ENCODE measurements at places on chromosomes 4 and X. TPM values are rescaled to one million over a fixed set of nuclear protein-coding genes. Genes with fewer than 3 reads are reported as not detected.

Gene CDS1
- total RNA-seq, result 0.04 TPM

Gene SMIM10
- 1.6 TPM for total RNA-seq

Gene STPG2
- total RNA-seq, result not detected

Gene WAS
- 2.9 TPM for total RNA-seq

Gene LPAR4
- total RNA-seq, result not detected

Gene PITX2
- 37.9 TPM for total RNA-seq

Gene ZDHHC9
- total RNA-seq, result 15.2 TPM

Gene SERPINA7
- not detected for total RNA-seq

Gene AFM
- not detected for total RNA-seq

Gene MAGEA11
- total RNA-seq, result not detected

Gene SLC26A1
- total RNA-seq, result not detected

GRCh38 chr4:170007113-170007512 lies 19.1 kb downstream of the MFAP3L start:
- DNase-seq, result no peak

GRCh38 chr4:113447769-113448168 lies 313.8 kb downstream of the CAMK2D start:
- DNase-seq, result no peak

DNA sequence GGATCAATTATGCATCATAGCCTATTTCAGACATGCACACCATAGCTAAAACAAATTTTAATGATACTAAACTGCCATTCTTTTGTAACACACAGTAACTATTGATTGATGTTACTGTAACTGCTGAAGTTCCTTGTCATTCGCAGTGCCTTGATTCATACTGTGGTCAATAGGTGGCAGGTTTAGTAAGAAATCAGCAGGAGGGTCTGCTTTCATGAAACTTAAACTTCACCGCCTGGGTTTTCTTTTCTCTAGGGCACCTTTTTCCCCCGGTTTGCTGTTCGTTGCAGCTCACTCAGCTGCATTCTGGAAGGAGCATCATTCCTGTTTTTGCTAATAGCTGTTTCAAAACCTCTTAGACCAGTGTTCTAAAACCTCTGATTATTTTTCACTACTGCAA lies 88.1 kb downstream of the RPA4 start:
- DNase-seq, result no peak

GRCh38 chrX:45434231-45434630 lies 233.6 kb upstream of the DIPK2B start:
- DNase-seq, result no peak

- no peak for DNase-seq
Observed at GRCh38 chrX:21885568-21885967, 29.8 kb downstream of the YY2 start.

DNA sequence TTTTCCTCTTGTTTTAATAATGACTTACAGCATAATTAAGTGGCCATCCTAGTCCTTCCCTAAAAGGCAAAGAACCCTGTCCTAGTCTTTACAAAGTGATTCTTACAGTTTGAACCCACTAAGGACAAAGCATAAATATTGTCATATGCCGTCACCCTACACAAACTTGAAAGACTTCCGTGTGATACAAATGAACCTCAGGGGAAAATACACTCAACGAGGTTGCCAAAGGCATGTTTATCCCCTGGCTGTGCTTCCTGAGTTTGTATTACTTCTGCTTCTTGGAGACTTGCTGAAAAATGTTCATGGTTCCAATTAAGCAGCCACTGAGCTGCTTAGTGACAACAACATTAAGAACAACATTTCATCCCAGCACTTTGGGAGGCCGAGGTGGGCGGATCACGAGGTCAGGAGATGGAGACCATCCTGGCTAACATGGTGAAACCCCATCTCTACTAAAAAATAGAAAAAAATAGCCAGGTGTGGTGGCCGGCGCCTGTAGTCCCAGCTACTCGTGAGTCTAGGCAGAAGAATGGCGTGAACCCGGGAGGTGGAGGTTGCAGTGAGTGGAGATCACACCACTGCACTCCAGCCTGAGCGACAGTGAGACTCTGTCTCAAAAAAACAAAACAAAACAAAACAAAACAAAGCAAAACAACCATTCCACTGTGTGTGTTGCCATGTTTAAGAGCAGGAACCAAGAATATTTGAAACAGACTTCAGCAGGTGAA lies 16.2 kb downstream of the RASSF6 start:
- no peak for DNase-seq

DNA sequence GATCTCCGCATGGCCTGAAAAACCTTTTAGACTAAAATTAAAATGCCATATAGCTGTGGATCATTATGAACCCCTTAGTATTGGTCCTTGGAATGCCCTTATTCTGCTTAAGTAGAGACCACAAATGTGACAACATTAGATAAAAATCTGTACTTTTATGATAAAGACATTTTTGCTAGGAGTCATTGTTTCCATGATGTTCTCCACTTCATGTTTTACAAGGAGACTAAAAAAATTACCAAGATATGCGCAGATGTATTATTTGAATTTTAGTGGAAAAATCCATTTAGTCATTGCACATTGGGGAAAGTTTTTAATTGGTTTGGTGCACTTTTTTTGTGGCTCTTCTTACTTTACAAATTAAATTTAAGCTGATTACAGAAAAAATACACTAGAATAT lies 85.1 kb upstream of the HPRT1 start:
- DNase-seq, result no peak

GRCh38 chr4:141731481-141731880 lies 95.1 kb downstream of the IL15 start:
- DNase-seq, result no peak

DNA sequence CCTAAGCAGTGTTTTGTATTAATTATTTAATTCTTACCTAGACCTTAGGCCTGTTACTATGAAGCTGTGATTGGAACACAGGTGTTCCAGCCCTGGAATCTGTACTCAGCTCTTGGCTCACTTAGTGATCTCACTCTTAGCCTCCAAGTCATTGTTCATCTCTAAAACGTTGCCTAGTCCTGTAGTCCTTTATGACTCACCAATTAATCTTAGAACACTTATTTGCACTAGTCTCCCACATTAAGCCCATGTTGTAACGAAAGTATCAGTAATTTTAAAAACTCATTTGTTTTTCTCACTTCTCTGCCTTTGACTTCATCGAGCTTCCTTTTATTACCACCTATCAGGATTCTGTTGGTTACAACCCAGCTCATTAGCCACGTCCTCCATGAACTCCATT lies 1224.7 kb upstream of the TENM3 start:
- DNase-seq, result no peak

DNA sequence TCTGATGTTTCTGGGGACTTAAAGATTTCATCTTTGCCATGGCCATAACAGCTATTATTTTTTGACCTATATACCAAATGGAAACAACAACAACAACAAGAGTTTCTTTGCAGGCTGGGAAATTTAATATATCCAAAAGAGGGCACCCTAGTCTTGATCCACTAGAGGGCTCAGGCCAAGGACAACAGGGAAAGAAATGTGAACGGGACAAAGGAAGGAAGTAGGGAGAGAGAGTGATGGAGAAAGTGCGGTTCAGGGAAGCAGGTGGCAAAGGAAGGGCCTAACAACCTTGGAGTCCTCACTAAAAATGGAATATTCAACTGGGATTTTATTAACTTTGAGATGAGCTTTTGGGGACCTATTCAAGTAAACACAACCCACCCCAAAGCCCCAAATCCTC lies 67.8 kb upstream of the SCML1 start:
- DNase-seq, result no peak

- no peak for DNase-seq
Observed at GRCh38 chr4:155773196-155773800, 14.5 kb downstream of the GUCY1B1 start.

GRCh38 chr4:163350672-163351071 lies 7.0 kb downstream of the NPY5R start:
- DNase-seq, result no peak

All from psoas muscle (tissue), 8 donors.